ENCODE measurements at places on chromosomes 4 and X.

DNA sequence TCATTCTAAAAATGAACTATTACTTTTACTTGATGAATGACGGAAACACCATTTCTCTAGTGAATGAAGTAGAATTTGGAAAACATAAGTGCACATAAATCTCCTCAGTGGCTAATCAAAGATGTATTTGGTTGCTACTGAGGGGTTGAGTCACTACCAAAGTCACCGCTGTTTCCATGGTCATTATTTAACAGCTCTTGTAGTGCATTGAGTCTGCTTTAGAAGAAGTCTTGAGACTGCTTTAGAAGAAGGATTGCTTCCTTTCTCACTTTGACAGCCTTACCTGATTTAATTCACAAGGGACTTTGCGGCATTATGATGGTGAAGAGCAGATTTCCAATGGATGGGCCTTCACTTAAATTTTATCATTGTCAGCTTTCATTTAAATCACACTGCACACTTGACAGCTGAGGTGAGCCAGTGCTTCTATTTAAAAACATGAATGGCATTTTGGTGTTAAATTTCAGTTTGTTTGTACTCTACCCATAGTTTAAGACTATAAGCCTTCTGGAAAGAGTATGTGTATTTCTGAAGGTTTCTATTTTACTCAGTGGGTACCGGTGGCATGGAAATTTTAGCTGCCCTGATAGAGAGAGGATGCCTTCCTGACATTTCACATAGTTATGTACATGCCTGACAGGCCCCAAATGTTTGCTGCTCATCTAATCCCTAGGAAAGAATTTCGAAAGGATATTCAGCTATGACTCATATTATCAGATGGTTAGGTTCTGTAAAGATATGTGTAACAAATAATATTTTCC lies 9.5 kb downstream of the ASB5 start:
- peak; percentile 81 for DNase-seq

DNA sequence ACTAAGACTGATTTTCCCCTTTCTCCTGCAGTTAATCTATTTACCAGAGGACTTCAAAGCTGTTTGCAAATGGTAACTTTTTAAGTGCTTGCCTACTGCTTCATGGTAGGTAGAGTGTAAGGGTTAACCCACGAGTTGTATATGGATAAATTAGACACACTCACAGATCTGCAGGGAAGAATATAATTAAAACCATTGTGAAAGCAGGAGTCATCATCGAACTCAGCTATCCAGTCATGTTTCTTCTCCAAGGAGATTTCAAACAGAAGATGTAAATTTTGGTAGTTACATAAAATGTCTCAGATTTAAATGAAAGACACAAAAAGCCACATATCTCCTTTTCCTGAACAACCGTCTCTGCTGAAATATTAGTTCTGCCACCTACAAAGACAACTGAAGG lies 549 bp upstream of the XG start:
- DNase-seq, result no peak

DNA sequence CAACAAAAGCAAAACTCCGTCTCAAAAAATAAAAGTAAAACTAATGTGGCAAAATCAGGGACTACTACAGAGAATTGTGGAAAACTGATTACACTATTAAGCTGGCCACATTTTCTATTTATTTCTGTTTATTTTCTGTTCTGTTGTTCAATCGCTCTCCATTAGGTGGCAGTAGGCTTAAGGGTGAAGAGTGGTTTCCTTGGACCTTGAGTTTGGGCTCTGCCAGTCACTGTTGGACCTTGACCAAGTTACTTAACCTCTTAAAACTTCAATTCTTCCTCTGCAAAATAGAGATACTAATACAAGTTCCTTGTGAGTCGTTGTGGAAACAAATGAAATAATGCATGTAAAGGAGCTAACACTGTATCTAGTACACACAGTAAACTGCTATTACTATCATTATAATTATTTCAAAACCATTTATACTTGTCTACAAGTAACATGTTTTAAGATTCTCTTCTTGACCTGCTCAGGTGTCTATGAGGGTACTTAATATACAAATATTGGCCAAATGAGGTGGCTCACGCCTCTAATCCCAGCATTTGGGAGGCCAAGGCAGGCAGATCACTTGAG lies 15.2 kb downstream of the HSD17B11 start:
- peak; percentile 87 for DNase-seq

DNA sequence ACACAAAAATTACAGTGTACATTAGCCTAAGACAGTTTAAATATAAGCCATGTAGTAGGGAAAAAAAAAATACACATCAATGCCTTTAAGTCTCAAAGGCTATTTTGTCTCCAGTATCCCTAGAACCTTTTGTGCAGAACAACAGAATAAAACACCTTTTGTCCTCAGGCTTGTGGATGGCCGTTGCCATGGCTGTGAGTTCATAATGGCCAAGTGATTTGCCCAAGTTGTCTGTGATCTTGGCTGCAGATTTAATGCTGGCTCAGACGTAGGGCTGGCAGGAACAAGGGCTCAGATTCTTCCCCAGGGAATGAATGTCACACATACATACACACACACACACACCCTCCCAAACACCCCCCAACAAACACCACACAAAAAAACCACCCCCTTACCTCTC lies 25.3 kb downstream of the GPM6B start:
- no peak for DNase-seq

GRCh38 chrX:16462912-16463311 lies 187.0 kb upstream of the S100G start:
- peak; percentile 41 for DNase-seq

GRCh38 chrX:17555846-17556245 lies 180.8 kb downstream of the NHS start:
- DNase-seq, result no peak

DNA sequence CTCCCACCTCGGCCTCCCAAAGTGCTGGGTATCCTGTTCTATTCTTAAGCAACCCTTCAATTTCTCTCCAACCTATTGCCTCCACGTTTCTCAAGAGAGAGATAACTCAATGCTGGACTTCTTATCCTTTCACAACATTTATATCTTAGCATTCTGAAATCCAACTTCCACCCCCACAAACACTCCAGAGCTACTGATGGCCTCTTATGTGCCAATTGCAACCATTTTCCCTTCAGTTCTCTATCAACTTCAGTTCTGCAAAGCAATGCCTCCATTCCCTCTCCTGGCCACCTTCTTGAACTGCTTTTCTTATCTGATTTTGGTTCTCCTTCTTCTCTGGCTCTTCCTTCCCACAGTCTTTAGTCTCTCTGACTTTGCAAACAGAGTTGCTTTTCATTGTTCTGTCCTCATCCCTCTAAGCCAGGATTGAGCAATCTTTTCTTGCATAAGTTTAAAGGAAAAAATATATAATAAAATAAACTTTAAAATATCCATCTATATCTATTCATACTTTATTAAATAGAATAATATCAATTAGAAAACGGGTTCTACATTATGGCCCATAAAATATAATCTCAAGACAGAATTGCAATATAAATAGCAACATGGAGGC lies 3.6 kb upstream of the STBD1 start:
- peak; percentile 78 for DNase-seq

DNA sequence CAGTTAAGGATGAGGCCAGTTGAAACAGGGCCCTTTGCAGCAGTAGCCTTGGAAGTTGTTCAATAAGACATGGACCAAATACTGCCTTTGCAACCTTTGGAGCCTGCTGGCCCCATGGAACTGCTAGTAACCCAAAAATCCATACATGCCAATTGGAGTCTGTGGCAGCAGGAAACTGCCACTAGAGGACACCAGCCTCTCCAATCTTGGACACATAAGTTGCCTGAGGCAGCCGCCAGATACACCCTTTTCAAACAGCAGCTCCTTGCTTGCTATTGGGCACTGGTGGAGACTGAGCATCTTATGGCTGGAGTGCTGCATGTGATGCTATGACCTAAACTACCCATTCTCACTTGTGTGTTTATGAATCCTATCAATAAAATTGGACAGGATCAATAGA lies 14.8 kb upstream of the LAP3 start:
- DNase-seq, result no peak

DNA sequence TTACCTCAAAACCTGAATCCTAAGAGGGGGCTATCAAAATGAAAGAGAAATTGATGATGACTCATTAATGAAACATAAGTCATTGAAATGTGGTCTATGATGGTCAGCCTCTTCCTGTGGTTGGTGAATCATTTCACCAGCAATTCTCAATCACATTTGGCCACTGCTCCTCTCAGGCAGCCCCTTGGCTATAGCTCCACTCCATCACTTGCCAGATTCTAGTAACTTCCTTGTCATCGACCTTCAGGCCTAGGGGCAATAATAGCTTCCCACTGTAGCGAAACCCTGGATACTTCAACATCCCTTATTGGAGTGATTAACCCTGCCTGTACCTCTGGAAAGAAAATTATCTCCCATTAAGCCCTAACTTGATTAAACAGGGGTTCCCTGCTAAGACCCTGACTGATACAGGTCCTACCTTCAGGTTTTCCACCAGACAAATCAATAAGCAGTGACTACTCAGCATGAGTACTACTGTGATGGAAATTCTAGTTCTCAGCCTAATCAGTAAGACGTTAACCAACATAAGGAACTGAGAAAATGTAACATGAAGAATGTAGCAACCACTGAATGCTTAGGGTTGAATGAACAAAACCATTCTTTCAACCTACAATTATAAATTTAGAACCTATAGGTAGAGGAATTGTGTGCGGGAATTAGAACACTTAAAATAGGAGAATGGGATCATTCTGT lies 30.4 kb downstream of the ADH7 start:
- DNase-seq, result peak; percentile 76

GRCh38 chr4:39346856-39347519 lies 19.2 kb downstream of the RFC1 start:
- no peak for DNase-seq

DNA sequence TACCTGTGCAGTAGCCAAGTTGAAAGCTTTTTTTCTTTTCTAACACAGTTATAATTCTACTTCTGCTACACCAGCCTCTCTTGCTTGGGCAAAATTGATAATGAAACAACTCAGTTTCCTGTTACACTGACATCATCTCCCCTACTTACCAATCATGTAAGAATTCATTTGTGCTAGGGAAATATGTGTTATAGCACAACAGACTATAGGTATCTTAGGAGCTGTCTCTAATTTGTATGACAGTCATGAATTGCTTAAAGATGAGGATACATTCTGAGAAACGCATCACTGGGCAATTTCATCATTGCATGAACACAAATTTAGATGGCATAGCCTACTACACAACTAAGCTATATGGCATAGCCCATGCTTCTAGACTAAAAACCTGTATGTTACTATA lies 246.3 kb upstream of the ANKRD50 start:
- no peak for DNase-seq

Data from amniotic epithelial cell (primary cell).